Putamen (tissue), 1 donor: ENCODE measurements at places on chromosomes 11 and 22.

- no peak for DNase-seq
Observed at GRCh38 chr11:14454861-14455632, 44.6 kb downstream of the COPB1 start.

DNA sequence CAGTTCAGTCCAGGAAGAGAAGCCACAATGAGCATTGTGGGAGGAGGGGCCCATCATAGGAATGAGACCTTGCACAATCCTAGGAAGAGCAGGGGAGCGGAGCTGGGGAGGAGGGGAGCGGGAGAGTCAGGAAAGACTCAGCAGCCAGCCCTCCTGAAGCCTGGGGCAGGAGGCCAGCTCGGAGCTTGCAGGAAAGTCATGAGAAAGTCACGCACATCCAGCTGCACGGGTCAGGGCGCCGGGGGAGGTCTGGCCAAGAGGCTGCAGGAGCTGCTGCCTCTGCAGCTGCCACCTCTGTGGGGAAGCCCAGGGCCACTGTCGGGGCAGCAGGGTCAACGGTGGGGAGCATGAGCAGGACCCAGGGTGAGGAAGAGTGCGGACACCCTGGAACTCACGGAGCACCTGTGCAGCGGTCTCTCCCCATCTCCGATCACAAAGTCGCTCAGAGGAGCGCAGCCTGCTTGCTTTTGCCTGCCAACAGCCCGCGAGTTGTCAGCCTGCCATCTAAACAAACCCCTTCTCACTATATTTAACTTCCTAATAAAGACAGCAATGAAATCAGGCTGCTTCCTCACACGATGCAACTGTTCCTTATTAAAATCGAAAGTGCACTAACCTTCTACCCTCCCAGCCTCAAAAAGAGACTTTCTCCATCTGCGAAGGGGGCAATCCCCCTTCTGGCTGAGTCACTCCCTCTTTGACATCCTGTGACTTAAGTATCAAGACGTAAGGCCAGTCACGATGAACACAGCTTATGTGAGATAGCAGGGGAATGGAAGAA lies 52.9 kb upstream of the RTL6 start:
- no peak for DNase-seq

GRCh38 chr22:24236656-24237055 lies 8.2 kb downstream of the GGT5 start:
- DNase-seq: no peak

GRCh38 chr22:35746946-35747703 lies 29.5 kb downstream of the APOL5 start:
- DNase-seq: no peak

GRCh38 chr11:17411418-17411817 lies 23.0 kb upstream of the KCNJ11 start:
- no peak for DNase-seq

DNA sequence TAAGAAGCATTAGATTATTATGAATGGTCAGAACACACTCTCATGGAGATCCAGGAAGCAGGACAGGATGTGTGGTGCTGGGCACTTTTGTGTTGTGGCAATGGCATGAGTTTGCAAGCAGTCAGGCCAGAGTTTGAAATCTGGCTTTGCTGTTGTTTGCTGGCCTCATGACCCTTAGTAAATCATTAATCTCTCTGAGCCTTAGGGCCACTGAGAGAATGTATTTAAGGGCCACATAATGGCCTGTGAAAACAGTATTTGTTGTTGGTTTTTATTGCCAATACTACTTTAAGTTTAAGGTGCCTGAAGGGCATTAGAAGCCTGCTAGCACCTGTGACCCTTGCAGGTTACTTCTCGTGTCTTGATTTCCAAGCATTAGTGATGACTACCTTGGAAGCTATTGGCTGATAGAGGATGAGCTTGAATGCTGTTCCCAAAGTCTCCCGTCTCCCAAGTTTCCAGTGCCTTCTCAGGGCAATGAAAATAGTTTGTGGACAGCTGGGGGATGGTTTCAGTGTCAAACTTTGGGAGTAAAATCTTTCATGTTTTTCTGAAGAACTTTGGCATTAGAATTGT lies 24.6 kb downstream of the STIM1 start:
- DNase-seq: no peak

DNA sequence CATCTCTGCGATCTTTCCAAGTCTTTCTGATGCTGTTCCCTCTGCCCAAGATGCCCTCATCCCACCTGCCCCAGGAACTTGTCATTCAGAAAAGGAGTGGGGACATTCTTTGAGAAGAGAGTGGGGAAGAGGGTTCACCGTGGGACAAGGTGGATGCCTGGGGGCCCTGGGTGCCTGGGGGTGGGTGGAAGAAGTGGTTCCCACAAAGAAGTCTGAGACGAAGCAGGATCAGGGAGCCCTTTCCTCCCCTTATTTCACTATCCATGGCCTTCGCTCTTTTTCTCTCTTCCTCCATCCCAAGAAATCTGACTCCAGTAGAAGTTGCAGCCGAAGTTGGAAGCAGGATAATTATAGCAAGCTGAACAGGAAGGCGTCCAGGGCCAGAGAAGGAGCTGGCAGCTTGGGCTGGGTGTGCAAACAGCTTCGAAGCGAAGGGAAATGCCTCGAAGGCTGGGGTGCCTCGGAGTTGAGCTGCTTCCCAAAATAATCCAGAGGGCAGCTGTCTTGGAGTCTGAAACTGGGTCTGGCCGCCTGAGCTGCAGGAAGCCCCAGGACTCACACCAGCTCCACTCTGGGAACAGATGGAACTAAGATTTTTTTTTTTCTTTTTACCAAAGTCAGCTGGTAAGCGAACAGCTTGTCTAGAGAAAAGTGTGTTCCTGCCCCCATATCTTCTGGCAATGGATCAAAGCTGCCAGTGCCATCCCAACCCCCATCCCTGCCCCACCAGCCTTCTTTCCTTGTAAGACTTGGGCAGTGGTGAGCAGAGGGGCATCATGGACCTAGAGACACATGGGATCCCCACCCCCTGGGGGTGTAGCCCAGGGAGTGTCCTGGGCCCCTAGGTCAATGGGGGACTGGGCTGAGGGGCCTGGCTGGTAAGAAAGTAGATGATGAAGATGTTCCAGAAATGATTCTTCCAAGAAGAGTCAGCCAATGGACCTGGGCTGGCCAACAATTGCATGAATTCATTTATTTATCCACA lies 31.5 kb downstream of the PARVG start:
- DNase-seq: no peak

DNA sequence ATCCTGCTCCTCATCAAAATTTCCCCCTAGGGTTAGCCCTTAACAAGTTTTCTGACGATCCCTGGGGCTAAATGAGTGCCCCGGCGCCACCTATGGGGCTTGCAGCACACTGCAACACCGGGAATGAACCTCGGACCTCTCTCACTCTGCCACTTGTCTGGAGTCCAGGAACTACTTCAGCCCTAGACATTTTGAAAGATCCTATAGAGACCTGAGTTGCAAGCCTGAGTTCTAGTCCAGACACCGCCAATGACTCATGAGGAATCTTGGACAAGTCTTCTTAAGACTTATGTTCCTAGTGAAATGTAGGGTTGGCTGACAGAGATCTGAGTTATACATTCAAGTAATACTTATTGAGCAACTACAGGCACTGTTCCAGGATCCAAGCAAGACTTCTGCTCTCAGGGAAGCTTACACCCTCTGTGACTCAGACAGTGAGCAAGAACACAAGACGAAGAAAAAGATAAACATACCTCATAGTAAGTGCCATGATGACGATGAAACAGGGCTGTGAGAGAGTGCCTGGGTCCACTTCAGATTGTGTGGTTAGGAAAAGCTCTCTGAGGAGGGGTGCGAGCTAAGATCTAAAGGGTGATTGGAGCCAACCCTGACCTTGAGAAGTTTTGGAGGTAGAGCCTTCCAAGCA lies 10.2 kb upstream of the STK33 start:
- DNase-seq: no peak

- no peak for DNase-seq
Observed at GRCh38 chr11:88324562-88325345, 12.8 kb downstream of the CTSC start.

- DNase-seq: no peak
Observed at GRCh38 chr11:3193373-3194015, 25.1 kb downstream of the MRGPRG start.

GRCh38 chr11:72890881-72891280 lies 76.7 kb downstream of the ATG16L2 start:
- no peak for DNase-seq

- no peak for DNase-seq
Observed at GRCh38 chr11:77515063-77515462, 41.2 kb upstream of the PAK1 start.

- peak; percentile 5 for DNase-seq
Observed at GRCh38 chr11:100445231-100445735, 241.8 kb upstream of the ARHGAP42 start.

DNA sequence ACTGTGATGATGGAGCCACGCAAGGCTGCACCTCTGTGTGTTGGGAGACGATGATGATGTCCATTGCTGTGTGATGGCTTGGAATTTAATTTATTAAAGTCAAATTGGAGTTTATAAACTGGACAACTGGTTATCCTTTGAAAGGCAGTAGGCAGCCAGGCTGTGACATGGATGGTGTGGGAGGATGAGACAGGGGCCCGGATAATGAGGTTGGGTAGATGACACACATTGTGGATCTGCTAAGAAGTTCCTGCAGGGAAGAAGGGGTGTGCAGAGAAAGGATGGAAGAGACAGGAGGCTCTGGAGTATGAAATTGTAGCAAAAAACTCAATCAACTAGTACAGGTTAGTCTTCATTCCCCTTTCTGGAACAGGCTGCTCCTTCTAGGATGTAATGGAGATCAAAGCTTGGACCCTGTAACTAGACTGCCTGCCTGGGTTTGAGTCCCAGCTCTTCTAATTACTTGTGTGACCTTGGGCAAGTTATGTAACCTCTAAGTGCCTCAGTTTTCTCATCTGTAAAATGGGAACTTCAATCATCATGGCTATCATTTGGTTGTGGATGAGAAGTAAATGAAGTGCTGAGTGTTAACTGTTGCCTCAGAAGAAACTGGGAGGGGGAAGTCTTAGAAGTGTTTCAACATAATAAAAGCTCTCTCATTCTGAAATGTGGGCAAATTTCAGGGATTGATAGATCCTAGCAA lies 4.2 kb upstream of the HINFP start:
- no peak for DNase-seq

DNA sequence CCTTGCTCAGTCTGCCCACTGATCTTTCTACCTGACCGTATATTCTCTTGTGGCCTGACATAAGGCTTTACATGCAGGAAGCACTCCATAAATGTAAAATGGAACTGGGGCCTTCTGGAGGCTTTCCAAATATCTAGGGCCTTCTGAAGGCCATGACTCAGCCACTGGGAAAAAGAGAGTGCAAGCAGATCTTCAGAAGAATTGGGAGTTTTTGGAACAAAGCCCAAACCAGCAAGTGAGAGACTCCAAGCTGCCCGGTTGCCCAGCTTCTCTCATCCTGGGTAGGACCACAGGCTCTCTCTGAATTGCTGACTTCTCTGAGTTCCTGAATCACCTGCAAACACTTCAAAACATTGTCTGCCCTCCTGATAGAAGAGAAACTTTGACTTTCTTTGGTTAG lies 107.9 kb upstream of the BMAL1 start:
- no peak for DNase-seq

GRCh38 chr11:121071846-121072450 lies 29.1 kb upstream of the TECTA start:
- DNase-seq: peak; percentile 30

- DNase-seq: no peak
Observed at GRCh38 chr11:41282395-41282794, 177.1 kb downstream of the LRRC4C start.

- no peak for DNase-seq
Observed at GRCh38 chr11:134486106-134486505, 74.1 kb upstream of the B3GAT1 start.

DNA sequence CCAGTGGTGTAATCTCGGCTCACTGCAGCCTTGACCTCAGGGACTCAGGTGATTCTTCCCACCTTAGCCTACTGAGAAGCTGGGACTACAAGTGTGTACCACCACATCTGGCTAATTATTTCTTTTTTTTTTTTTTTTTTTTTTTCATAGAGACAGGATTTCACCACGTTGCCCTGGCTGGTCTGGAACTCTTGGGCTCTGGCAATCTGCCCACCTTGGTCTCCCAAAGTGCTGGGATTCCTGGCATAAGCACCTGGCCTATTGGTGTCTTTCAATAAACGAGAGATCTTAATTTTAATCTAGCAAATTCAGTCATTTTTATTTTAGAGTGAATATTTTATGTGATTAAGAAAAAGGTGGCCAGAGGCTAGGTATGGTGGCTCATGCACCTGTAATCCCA lies 40.1 kb downstream of the DGCR2 start:
- no peak for DNase-seq

DNA sequence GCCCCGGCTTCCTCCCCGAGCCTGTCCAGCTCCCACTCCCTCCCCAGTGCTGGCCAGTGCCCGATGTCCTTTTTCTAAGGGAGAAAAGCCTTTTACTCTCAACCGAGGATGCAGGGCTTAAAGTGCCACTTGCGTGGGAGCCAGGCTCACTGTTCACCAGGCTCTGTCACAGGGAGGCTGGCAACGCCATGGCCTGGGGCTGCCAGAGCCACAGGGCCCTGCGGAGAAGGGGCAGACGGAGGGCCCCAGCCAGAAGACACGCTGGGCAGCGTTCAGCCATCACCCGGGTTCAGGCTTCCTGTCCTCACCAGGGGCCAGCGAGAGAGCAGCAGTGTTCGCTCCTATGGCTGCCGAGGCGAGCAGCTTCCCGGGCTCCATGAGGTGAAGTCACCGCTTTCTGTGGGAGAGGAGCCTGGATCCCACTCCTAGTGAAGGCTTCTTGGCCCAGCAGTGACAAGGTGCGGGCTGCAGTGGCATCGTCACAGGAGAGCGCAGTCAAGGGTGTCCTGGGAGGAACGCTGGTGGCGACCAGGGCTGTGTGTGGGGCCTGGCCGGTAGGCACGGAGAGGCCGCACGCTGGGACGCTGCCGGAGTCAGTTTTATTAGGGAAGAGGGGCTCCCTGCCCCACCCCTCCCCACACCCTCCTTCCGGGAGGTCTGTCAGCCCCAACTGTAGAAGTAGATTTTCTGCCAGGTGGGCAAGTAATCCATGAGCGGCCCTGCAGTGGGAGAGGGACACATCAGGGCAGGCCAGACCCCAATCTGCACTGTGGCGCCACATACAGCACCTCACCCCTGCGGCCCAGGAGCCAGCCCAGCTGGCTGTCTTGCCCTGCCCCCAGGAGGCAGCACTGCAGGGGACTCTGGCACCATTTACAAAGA lies 2.8 kb upstream of the FREY1 start:
- no peak for DNase-seq

- no peak for DNase-seq
Observed at GRCh38 chr11:96179905-96180304, 163.1 kb downstream of the MAML2 start.

GRCh38 chr22:17213976-17214375 lies 5.3 kb downstream of the ADA2 start:
- DNase-seq: no peak

DNA sequence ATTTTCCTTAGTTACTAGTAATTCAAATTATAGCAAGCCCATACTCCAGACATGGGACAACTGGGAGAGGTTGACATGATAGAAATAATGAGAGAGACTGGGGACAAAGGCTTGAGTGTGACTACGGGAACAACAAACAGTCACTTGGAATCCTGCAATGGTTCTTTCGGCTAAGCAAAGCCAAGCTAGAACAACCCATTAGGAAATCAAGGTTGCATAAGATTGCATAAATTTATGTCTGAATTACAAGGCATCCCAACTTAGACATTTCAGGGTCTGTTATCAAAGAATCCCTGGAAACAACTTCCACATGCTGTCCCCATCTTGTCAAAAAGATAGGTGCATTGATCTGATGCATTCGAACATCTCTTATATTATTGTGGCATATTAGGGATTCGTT lies 10.2 kb upstream of the NRGN start:
- no peak for DNase-seq
